ENCODE measurements at places on chromosomes 12 and 14.

- no peak for ATAC-seq
These were observed 51.9 kb downstream of the DAAM1 start for GRCh38 chr14:59240356-59240755.

GRCh38 chr12:50980545-50980944 is 28.2 kb downstream of the HIGD1C start:
- ATAC-seq, result no peak

GRCh38 chr14:93303659-93304058 is 29.2 kb downstream of the BTBD7 start:
- ATAC-seq, result no peak

GRCh38 chr14:79009286-79009685 is 839.1 kb downstream of the NRXN3 start:
- ATAC-seq, result 0 out of 3 replicates have a peak, but pooled peaks have one; percentile 37

GRCh38 chr14:84670796-84671195 is 859.1 kb upstream of the FLRT2 start:
- ATAC-seq, result no peak

Measured in SK-N-SH treated with all-trans-retinoic acid at 6 μM for 48 hours (cell line).